ENCODE measurements at places on chromosomes 7 and 10. TPM values are rescaled to one million over a fixed set of nuclear protein-coding genes. Genes with fewer than 3 reads are reported as not detected.

DNA sequence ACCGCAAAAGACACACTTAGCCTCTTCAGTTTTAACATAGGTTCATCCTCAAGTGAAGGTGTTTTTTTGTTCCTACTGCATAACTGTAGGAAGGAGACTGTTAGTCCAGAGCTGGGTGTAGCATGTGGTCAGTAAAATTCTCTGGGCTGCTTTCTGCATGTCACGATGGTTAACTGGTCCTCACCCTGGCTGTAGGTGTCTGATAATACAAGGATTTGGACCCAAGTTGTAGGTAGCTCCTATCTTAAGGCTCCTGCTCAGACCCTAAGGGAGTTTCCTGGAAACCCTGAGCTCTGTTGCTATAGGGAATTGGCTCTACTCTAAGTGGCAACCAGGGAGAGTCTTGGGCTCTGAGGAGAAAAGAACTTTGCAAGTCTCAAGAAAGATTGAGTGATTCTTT, 112.9 kb downstream of the SAMD9 start:
- DNase-seq: no peak

DNA sequence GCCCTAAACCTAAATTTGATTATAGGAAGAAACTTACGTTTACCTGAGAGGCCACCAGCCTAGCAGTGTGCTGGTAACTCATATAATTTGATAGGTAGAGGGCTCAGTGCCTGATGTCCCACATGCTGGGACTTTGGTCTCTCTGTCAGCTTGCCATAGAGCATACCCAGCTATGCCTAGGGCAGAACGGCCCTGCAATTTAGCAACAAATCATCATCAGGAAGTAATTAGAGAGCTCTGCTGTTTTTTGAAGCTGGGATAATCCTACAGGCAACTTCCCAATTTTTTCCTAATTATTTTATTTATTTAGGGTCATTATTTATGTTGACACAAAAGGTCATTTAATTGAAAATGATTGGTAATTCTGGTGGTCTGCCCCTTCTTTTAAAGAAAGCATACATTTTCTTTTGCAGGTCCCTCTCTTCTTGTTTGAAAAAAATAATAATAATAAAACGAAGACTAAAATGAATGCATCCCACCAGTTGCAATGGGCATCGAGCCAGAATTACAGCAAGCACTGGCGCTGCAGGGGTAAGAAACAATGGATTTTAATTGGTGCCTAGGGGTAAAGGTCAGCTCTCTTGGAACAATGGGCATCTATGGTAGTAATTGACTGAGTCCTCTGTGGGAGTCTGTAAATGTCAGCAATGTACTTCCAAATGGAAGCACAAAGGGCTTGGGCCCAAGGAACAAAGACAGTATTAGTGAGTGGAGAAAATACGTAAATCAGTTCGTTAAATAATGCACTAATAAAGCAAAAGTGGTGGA, 348.0 kb downstream of the SORCS1 start:
- no peak for DNase-seq

DNA sequence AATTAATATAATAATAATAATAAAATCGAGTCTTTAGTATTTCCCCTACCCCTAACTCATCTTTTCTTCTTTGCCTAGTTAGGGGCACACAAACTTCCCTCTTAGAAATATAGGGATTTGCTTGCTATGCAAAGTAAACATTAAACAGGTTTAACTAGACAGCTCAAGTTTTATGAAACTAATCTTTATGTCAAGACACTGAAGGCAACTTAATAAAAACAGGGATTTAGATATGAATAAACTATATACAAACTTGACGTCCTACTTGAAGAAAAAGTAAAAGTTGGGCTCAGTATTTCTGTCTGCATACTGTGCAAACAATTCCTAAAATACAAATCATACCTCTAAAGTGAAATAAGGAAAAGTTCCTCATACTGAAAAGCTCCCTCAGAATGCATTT, 52.1 kb upstream of the CAV2 start:
- no peak for DNase-seq

DNA sequence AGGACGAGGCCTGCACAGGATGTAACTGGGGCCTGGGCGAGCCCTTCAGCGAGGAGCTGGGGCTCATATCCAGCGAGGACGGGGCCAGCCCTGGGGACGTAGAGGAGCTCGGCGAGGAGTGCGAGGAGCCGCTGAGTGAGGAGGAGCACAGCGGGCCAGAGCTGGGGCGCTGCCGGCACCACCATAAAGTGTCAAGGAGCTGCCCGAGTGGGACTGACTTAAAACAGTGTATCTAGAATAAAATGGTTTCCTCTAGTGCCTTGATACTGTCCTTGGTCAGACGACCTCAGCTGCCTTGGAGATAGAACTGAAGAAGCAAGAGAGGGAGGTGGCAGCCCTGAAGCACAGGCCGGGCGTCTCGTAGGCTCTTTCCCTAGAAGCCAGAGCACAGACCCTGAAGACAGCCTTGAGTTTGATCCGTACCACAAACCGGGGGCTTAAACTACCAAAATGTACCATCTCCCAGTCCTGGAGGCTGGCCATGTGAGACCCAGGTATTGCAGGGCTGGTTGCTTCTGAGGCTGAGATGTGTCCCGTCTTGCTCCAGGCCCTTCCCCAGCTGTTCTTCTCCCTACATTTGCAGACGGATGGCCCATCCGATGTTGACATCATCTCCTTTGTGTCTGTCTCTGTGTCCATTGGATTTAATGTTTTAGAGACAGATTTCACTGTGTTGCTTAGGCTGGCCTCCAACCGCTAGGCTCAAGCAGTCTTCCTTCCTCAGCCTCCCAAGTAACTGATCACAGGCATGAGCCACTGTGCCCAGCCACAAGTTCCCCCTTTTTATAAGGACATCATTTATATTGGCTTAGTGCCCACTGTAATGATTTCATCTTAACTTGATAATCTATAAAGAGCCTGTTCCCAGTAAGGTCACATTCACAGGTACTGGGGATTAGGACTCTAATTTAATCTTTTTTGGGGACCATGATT, 35.8 kb downstream of the DNAJB6 start:
- no peak for DNase-seq

GRCh38 chr7:28729727-28730126, 228.4 kb downstream of the TRIL start:
- DNase-seq: no peak

- DNase-seq: no peak
Measured at GRCh38 chr7:115178835-115179234, 256.9 kb downstream of the MDFIC start.

IL6 gene
- total RNA-seq: not detected

All from A673 (cell line).